ENCODE measurements at places on chromosomes 6 and 20.

GRCh38 chr6:143745166-143746133 is 67.7 kb downstream of the PHACTR2 start:
- no peak for DNase-seq

- no peak for DNase-seq
Observed at GRCh38 chr6:144094731-144095133, 641 bp downstream of the SF3B5 start.

GRCh38 chr6:27297857-27298730 is 14.0 kb downstream of the POM121L2 start:
- DNase-seq = peak; percentile 10

DNA sequence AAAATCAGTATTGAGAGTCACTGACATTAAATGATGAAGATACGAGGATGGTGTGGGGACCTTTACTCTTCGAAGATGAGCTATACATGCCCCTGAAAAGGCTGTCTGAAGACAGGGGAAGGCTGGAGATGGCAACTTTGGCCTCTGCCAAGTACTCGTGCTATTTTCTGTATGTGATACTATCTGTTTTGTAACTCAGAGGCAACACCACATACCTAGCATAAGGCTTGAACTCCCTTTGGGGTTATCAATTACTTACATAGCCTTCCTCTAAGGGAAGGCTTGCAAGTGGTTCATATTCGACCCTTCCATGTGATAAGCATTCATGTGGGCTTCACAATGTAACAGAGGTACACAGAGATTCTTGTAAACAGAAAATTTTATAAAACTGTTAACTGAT is 68.7 kb upstream of the FBXO30 start:
- DNase-seq = no peak

DNA sequence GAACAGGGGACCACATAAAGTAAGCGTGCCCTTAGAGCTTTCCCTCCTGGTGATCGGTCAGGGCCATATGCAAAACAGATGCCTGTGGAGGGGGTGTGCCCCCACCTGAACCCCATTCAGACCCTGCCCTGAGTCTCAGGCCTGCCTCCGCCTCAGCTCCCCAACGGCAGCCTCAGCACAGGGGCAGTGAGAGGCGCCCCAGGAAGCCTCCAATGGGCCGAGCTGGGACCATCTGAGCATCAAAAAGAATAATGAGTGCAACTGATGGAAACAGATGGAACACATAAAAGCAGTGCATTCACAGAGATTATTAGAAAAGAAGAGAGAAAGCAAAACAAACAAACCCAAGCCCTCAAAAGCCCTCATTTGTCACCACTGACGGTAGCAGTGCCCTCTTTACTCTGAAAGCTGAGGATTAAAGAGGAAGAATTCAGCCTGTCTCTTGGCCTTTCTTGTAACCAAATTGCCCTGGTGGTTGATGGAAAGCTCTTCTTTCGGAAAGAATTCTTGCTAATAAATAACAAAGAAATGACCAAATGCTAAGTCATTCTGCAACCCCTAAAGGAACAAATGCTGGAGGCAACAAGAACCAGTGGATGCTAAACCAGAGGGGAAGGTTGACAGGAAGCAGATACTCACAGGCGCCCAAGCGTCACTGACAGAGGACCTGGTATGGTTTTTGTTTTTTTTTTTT is 6.8 kb downstream of the ADISSP start:
- no peak for DNase-seq

DNA sequence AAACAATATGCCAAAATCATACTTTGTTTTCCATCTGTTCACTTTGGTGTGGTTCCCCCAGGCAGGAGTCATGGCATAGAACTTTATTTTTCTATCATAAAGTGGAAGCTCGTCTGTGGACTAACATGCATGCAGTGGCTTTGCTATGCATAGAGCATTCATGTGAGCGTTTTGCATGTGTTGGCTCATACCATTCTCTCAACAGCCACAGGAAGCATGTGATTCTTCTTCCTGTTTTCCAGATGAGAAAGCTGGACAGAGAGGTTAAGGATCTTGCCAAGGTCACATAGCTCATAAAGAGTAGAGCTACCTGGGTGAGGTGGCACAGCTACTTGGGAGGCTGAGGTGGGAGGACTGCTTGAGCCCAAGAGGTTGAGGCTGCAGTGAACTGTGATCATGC is 123.4 kb upstream of the HDGFL1 start:
- DNase-seq = no peak
